ENCODE measurements at places on chromosomes 4 and X.

DNA sequence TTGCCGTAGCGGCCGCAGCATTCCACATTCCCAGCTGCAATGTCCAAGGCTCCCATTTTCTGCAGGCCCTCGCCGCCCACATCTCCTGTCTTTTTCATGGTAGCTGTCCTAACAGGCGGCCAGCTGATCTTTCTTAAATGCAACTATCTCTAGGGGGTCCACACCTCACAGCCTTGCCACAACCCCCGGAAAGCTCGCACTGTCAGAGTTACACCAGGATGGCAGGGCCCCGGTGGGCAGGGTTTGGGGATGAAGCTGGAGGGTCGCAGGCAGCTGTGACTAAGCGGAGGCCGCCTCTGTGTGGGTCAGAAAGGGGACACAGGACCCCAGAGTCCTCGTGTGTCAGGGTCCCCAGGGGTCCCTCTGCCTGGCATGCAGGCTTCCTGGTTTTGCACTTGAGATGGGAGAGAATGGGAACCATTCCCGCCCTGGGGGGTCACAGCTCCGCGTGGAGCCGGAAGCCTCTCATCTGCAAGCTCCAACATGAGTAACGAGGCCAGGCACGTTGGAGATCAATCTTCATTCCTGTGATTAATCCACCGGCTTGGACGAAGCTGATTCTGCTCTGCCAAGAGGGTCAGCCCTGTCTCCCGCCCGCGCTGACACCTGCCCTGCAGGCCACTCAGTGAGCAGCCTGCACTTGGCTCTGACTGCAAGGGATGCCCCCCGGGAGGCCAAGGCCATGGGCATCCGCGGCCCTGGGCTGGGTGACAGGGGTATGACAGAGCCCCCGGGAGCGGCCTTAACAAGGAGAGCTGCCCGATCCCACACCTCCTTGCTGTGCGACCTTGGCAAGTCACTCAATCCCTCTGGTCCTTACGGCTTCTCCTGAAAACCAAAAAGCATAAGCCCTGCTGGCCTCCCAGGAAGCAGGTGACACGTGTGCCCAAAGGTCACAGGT, 97.9 kb downstream of the ADRA2C start:
- DNase-seq, result no peak

DNA sequence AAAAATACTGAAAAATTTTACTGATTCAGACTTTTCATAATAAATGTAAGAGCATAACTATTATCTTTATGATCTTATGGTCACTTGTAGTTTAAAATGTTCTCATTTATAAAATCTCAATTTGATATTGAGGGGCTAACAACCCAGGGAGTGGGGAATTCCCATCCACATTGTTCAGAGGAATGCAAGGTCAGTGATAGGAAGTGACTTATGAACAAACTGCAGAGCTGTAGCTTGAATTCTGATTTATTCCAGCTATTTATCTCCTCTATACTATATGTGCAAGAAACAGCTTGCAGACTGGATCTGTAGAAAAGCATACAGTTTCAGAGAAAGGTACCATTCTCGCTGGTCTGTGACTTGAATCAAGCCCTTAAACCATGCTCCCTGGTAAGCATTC, 61.6 kb downstream of the SEC24D start:
- DNase-seq, result no peak

- no peak for DNase-seq
Measured at GRCh38 chrX:107826238-107827029, 768 bp downstream of the MID2 start.

DNA sequence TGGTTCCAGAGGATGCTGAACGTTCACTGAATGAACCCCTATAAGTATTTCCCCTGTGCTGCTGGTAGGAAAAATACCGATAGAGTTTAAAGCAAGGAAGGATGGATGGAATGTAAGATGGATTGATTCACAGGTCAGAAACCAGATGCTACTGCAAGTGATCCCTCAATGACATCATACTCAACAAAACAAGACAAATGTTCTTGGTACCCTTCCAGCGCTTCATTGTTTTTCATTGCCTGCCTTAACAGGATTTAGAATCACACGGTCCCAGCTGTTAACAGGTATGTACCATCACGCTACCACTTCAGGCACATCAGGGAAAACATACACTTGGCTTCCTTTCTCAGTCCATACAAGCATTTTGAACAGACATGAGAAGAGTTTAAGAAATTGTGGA, 118.1 kb upstream of the TLR3 start:
- no peak for DNase-seq

- no peak for DNase-seq
Measured at GRCh38 chr4:145260091-145260490, 79.7 kb upstream of the OTUD4 start.

GRCh38 chr4:18756671-18757070, 735.1 kb upstream of the LCORL start:
- DNase-seq, result no peak

- DNase-seq, result no peak
Measured at GRCh38 chr4:126738527-126738923, 894.2 kb upstream of the INTU start.

DNA sequence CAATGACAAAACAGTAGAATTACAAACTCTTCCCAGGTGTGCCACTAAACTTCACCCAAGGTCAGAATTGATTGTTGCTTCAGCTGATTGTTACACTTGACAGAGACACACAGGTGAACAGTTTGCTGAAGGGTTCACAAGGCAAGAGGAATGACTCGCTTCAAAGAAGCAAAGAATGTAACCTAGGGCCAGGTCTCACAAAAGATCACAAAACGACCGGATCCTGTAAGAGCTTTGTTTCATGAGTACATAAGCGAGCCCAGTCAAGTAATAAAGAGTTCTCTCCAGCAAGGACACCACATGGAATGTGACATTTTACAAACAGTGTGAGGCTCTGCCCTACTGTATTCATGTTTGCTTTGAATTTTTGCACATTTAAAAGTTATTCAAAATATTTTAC, 9.1 kb downstream of the LNX1 start:
- no peak for DNase-seq

- DNase-seq, result peak; percentile 73
Measured at GRCh38 chr4:7103031-7103606, 35.3 kb upstream of the GRPEL1 start.

DNA sequence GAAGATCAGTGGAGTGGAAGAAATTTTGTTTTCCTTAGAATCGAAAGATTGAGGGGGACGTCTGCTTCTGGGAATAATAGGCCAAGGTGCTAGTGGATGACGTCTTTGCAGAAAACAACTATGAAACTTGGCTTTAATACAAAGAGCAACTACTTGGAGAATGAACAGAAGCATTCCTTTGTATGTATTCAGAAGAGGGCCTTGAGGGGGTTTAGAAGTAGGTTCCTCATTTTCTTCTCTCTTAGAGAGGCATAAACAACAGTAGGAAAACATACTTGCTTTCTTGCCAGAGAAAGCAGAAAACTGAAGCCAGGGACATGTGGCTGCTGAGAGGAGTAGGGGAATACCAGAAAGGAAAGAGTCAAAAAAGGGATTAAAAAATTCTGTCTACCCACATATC, 167.8 kb downstream of the ZNF330 start:
- no peak for DNase-seq

- no peak for DNase-seq
Measured at GRCh38 chr4:186025408-186025690, 43.6 kb upstream of the TLR3 start.

- DNase-seq, result no peak
Measured at GRCh38 chrX:94751611-94752010, 1077.6 kb downstream of the FAM133A start.

DNA sequence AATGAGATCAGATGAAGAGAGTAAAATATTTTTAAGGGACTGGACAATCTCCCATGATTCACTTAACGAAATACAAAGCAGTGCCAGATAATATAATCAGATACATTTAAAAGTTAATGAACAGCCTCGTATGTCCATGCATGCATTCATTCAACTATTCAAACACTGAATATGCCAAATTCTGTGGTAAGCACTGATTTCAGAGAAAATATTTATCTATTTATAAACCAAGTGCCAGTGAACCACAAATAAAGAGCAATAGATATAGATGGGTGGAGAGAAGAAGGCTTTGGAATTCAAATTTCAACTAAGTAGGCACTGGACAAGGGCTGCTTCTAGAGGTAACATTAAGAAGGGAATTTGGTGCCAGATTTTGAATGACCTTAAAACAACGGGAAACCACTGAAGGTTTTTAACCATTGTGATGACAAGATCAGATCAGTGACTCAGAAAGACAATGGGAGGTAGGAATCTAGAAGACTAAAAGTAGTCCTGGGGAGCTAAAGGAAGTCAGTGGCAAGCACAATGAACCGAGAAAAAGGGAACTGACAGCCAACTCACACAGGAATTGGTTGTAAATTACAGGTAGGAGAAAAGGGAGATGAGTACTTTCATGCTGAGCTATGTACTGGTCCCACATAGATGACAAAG, 14.2 kb downstream of the ELOVL6 start:
- no peak for DNase-seq

DNA sequence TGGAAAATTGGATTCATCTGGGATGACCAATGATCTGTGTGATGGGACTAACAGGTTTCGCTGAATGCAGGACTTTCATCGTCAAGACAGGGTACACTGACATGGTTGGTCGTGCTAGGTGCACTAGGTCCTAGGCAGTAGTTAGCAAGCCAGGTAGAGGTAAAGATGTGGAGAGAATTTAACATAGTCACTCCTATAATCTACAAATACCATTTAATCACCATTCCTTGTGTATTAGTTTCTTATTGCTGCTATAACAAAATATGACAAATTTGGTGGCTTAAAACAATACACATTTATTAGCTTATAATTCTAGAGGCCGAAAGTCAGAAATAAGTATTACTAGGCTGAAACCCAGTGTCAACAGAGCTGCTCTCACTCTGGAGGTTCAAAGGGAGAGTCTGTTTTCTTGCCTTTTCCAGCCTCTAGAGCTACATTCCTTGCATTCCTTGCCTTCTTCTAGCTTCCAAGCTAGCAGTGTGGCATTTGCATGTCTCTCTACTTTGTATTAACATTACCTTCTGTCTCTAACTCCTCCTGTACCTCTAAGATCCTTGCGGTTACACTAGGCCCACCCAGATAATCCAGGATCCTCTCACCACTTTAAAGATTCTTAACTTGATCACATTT, 98.7 kb upstream of the GRIA3 start:
- no peak for DNase-seq

DNA sequence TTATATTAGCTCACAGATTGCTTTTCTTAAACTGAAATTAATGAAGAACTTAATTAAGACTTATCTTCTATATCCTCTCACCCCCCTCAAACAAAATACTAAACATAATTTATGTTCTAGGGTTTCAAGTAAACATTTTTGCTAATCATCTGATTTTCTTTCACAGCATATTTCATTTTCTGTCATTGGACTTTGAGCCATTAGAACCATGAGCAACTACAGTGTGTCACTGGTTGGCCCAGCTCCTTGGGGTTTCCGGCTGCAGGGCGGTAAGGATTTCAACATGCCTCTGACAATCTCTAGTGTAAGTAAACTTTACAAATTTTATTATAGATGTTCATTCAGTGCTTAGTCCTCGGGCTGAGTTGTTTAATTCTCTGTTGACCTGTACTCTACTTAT, 3.3 kb downstream of the PDLIM5 start:
- no peak for DNase-seq

GRCh38 chr4:152935143-152935542, 980 bp upstream of the FHDC1 start:
- peak; percentile 91 for DNase-seq

DNA sequence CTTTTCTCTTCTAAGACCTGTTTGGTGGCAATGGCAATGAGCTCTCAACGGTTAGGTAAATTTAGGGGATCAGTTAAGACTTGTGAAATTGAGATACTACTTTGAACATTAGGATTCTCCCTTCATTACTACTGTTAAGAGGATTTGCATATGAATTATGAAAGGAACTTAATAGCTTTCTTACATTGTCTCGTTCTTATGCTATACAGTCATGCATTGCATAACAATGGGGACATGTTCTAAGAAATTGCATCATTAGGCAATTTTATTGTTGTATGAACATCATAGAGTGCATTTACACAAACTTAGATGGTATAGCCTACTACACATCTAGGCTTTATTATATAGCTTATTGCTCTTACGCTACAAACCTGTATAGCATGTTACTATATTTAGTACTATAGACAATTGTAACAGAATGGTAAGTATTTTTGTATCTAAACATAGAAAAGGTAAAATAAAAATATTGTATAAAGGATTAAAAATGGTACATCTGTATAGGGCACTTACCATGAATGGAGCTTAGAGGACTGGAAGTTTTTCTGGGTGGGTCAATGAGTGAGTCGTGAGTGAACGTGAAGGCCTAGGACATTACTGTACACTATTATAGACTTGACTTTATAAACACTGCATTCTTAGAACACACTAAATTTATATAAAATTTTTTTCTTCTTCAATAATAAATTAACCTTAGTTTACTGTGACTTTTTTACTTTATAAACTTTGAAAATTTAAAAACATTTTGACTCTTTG, 62.5 kb downstream of the PAQR3 start:
- DNase-seq, result no peak

DNA sequence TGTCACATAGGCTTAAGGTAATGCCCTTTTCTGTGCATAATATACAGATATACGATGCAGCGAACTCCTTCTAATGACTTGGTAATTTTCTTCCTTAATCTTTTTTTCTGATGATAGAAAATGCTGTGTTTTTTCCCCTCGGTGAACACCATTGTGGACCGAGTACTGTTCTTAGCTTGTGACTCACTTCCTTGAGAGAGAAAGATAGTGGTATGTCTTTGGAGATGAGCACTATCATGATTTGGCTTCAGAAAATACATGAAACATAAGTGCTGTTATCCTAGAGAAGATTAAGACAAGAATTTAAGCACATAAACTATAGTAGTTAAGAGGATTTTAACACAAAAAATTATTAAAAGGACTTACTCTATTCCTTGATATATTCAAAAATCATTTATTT, 63.9 kb downstream of the RS1 start:
- DNase-seq, result no peak

GRCh38 chr4:138330531-138330930, 88.4 kb upstream of the SLC7A11 start:
- DNase-seq, result no peak

DNA sequence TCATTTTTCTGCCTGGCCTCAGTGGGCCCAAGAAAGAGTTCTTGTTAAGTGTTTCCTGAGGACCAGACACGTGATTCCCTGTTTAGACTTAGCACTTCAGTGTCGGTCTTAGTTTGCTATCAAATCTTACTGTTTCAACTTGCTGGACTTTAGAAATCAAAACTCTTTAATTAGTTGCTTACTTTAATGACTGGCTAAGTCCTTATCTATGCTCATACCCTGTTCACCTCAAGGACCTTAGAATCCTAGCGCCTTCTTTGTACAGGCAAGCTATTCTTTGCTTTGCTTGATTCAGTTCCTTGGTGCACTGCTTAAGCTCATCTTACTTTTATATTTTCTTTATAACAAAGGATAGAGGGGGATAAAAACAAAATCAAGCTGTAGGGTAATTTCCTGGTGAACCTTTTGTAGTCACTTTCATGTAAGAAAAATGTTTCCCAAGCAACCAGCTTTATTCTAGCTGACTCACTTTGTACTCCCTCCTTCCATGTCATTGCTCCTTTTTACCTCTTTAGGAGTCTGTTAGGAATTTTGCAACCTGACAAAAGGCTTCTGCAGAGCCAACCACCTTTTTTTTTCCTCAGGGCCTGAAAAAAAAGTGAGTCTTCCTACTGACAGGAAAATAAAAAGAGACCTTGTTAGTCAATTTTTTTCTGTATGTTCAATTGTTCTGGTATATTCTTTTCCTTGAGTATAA, 14.7 kb downstream of the WDR44 start:
- DNase-seq, result no peak
